Thoracic aorta (tissue), 2 donors: ENCODE measurements at places on chromosomes 7 and 10. TPM values are rescaled to one million over a fixed set of nuclear protein-coding genes. Genes with fewer than 3 reads are reported as not detected.

DNA sequence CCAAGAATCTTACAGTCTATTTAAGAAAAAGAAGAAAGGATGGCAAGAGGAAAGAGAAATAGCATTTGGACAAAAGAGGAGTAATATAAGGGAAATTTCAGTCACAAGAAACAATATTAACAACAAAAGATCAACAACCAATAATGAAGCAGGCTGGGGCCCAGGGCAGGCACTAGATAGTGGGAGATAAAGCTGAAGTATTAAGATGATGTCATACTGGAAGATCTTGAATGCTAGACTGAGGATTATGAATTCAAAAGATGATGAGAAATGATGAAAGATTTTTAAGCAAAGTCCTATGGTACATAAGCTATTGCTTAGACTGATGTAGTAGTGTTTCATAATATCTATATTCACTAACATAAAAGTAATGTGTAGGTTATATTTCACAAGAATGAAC, 51.8 kb upstream of the SPOCK2 start:
- DNase-seq = no peak

- no peak for DNase-seq
Observed at GRCh38 chr7:113891828-113892227, 27.0 kb downstream of the PPP1R3A start.

DNA sequence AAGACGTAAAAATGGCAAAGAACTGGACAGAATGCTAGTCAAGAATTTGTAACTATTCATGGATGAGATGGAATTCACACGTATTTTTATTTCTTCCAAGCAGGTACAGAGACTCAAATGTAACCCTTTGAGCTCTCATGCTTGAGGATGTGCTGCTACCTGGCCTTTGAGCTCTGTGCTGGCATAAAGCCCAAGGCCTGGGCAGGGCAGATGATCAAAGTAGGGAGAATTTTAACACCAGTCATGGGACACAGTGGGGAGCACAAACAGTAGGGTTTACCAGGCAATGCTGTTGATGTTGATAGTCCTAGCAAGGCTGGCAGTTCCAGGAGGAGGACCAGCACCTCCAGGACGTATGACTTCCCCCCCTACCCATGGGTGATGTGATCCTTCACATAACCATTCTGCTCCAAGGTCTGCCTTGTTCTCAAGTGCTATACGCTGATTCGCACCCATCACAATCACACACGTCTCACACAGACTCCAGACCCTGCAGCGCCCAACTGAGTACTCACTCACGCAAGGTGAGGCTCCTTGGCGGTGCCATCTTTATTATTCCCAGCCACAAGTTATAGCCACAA, 48.6 kb upstream of the DLG5 start:
- DNase-seq = no peak

GRCh38 chr10:71336632-71337031, 17.6 kb downstream of the SLC29A3 start:
- no peak for DNase-seq

DNA sequence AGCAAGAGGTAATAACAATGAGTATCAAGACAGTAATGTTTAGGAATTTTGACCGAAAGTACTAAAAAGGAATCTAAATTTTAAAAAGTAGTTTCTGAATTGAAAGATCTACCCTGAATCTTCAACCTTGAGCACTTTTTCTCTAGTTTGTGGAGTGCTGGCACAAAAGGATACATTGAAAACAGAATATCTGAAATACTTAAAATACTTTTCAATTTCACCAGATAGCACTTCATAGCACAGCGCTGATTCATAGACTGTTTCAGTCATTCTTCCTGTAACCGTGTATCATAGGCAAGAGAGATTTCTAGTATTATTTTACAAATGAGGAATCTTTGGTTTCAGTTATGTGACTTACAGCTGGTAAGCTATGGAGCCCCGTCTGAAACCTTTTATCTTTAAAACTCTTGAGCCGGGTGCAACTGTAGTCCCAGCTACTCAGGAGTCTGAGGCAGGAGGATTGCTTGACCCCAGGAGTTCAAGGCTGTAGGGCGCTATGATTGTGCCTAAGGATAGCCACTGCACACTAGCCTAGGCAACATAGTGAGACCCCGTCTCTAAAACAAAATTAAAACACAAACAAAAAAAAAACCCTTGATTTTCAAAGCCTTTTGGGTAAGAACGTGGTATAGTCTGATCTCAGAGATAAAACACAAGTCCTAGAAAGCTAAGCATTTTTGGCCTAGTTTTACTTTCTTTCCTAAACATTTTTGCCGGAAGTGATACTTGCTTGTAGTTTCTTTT, 35.1 kb downstream of the FHIP2A start:
- DNase-seq = no peak

DNA sequence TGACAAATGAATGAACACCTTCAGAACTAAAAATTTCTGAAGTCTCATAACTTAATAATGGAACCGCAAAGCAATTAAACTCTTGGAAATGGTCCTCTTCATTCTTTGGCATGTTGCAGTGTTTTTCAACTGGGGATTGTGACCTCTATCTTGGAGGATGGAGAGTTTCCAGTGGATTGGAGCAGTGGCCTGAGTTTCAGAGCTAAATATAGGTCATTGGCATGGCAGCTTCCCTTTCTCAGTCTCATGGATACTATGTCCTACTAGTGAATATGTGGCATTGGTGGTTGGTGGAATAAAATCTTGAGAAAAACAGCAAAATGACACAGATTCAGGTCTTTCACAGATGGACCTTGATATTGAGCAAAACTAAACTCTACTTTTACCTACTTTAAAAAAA, 24.1 kb upstream of the EPC1 start:
- no peak for DNase-seq

DNA sequence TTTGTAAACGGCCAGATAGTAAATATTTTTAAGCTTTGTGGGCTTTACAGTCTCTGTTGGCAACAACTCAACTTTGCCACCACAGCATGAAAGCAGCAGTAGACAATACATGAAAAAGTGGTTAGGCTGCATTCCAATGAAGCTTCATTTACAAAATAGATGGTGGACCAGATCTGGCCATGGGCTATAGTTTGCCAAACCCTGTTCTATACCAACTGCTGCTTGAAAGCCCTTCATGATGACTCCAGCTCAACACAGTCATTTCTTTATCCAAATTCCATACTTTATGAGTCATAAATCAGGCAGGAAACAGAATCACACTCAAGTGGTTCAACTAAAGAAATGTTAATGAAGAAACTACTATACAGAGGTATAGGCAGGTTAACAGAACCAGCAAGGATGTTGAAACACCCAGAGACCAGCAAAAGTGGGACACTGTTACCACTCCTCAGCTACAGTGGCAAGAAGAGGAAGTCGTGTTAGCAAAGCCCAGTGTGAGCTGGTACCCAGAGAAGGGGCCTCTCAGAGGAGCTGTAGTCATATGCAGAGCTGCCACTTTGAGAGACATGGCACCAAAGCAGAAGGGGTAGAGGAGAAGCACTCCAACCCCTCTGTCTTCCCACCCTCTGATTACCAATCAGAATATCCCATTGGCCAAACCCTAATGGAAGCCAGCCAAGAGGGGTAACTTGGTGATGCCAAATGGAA, 72.5 kb downstream of the PRLHR start:
- DNase-seq = no peak

- no peak for DNase-seq
Observed at GRCh38 chr10:29723726-29724125, 89.0 kb upstream of the SVIL start.

DNA sequence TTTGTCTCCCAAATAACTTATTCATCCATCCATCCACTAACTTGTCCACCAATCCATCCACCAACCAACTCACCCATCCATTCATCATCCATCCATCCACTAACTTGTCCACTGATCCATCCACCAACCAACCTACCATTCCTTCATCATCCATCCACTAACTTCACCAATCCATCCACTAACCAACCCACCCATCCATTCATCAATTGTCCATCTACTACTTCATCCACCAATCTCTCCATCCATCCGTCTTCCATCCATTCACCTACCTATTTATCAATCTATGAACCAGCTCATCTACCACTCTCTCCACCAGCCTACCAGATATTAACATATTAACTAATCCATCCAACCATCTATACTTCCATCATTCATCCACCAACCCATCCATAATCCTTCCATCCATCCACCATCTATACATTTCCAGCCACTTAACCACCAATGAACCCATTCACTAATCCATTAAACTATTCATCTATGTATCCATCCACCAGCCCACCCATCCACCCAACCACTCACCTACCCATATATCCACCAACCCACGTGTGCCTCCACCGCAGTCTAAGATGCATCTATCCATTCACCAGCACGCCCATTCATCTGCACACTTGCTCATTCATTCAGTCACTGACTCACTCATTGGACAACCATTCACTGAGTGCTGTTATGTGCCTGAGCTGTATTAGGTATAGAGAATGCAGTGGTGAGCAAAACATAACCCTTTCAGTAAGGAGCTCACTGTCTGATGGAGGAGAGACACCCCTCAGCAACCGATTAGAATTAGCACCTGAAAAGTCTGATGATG, 19.8 kb upstream of the TBL2 start:
- no peak for DNase-seq

- DNase-seq = no peak
Observed at GRCh38 chr10:98023024-98023423, 7.4 kb downstream of the CRTAC1 start.

DNA sequence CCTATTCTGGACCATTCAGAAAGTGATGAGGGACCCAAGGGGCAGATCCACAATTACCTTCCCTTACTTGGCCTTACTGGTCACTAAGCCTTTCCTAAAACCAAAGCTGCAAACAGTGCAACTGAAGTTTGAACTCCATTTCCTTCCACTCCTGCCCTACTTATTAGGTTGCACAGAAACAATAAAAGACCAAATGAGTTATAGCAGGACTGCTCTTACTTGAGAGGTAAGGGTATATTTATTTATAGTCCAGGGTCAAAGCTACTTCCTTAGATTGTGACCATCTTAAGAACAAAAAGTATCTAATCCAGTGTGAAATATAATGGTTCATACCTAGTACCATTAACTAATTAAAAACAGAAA, 27.0 kb downstream of the CDK6 start:
- DNase-seq = no peak

DNA sequence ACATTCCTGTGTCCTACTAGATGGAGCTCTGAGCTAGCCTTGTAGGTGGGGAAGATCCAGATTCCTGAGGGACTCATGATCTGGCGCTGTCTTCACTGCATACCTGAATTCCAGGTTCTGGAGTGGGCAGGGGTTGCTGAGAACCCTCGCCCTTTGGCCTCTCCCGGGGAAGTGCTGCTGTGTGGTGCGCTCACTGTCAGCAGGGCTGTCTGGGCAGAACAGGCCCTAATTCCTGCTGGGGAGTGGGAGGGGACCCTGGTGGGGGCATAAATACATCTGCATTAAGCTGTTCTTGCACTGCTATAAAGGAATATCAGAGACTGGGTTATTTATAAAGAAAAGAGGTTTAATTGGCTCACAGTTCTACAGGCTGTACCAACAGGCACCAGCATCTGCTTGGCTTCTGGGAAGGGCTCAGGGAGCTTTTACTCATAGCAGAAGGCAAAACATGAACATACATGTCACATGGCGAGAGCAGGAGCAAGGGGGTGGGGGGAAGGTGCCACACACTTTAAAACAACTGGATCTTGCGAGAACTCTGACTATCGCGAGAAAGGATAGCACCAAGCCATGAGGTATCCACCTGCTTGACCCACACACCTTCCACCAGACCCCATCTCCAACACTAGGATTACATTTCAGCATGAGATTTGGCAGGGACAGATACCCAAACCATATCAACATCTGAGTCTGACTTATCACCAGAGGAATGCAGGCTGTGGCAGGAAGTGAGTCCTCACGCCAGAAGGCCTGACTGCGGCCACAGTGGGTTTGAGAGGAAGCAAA, 115.0 kb downstream of the ADCY1 start:
- no peak for DNase-seq

DNA sequence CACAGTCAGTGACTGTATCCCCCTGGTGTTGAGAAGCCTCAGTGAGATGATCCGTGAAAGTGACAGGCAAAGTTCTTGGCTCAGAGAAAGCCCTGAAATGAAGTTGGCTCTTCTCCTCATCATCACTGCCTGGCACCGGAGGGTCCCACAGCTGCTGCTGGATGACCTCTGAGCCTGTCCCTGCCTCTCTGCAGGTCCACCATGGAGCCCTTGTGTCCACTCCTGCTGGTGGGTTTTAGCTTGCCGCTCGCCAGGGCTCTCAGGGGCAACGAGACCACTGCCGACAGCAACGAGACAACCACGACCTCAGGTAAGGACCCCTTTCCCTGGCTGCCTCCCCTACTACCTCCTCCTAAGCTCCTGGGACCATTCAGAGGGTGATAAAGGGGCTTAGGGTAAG, 85.5 kb downstream of the MKI67 start:
- no peak for DNase-seq

DNA sequence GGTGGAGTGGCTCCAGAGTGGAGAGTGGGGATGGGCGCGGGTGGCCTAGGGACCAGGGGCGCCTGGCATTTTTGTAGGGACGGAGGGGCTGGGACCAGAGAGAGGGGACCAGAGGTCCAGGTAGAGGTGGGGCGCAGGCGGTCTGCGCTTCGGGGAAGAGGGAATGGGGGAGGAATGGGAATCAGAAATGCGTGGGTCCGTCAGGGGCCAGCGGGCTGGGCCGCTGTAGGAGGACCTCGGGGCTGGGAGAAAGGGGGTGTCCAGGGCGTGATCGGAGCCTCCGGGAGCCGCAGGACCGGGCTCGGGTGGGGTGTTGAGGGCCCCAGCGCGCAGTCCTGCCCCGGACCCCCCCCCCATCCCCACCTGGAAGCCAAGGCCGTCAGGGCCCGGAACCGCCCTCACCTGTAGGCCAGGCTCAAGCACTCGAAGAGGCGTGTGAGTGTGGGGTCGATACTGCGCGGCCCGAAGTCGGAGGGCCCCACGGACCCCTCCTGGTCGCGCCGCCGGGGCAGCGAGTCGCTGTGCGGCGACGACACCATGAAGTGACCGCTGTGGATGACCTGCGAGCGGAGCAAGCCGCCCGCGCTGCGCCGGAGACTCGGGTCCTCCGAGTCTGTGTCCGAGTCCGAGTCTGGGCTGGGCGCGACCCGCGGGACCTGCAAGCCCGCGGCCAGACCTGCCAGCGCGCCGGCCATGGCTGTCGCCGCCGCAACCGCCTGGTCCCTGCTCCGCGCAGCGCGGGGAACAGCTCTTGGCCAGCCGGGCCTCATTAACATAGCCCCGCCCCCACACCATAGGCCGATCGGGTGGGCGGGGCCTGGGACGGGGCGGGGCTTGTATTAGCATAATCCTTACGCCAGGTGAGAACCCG, at the start of gene MLXIPL:
MLXIPL (minus strand) TSS at position 725 of the 871 bp plus-strand sequence; CDS start at position 695, 30 bp downstream.
- peak; percentile 40 for DNase-seq

DNA sequence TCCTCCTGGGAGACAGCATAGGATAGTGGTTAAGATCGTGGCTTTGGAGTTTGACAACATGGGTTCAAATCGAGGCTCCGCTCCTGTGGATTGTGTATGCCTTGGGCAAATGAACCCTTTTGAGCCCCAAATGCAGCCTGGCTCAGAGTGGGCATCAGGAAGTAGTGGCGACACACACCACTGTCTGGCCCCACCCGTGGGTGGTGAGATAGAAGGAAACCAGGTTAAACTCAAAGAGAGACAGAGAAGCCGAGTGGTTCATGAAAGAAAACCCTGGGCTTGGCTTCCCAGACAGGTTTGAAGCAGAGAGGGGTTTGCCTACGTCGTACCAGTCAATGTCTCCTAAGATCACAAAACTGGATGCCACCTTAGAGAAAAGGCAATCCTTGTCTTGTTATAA, 57.7 kb downstream of the PRTFDC1 start:
- no peak for DNase-seq

- DNase-seq = no peak
Observed at GRCh38 chr7:37853468-37853867, 5.1 kb downstream of the NME8 start.

The SLC13A1 gene
- total RNA-seq = not detected

The ZNF394 gene
- total RNA-seq = 54.9 TPM

The TMEM178B gene
- total RNA-seq = 0.95 TPM

The GIMAP6 gene
- 20.3 TPM for total RNA-seq

The GIMAP1 gene
- total RNA-seq = 7.8 TPM

The PSD gene
- total RNA-seq = not detected

The EIF3B gene
- total RNA-seq = 150 TPM
